Epithelial cell of prostate (primary cell): ENCODE measurements at places on chromosomes 7 and 10.

- no peak for DNase-seq
Observed at GRCh38 chr10:80072584-80072983, 5.9 kb upstream of the TMEM254 start.

DNA sequence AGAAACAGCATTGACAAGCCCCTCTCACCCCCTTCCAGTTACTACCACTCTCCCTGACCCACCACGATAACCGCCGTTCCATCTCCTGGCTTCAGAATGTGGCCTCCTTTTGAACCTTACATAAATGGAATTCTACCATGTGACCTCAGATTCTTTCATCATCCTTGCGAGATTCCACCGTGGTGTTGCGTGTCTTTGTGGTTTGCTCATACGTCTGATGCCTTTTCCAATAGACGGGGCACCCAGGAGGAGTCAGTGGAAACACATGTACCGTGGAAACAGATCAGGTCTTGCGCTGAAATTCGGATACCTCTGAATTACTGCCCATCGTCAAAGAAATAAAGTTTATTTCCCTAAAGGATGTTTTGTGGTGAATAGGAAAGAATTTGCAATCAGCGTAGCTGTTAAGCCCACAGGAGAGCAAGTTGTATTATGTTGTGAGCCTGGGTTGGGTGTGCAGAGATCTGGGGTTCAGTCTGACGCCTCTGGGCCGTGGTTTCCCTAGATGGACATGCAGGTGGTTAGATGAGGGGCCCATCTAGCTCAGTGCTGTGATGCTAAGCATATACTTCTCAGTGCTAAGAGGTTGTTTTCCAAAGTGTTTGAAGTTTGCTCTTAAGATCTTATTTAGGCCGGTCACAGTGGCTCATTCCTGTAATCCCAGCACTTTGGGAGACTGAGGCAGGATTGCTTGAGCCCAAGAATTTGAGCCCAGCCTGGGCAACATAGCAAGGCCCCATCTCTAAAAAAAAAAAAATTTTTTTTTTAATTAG, 29.1 kb downstream of the GTF2IRD1 start:
- DNase-seq: no peak

- no peak for DNase-seq
Observed at GRCh38 chr7:106127984-106128780, 16.1 kb upstream of the SYPL1 start.

- peak; percentile 58 for DNase-seq
Observed at GRCh38 chr7:48298779-48299178, 127.5 kb downstream of the ABCA13 start.

GRCh38 chr7:69739190-69739589, 140.9 kb downstream of the AUTS2 start:
- peak; percentile 79 for DNase-seq
